ENCODE measurements at places on chromosomes 13 and 19.

- no peak for DNase-seq
Measured at GRCh38 chr13:20475927-20476691, 49.5 kb downstream of the CRYL1 start.

GRCh38 chr19:55703790-55704215 is 28.8 kb downstream of the EPN1 start:
- peak; percentile 10 for DNase-seq

- DNase-seq: no peak
Measured at GRCh38 chr13:42832341-42833096, 51.1 kb downstream of the FAM216B start.

DNA sequence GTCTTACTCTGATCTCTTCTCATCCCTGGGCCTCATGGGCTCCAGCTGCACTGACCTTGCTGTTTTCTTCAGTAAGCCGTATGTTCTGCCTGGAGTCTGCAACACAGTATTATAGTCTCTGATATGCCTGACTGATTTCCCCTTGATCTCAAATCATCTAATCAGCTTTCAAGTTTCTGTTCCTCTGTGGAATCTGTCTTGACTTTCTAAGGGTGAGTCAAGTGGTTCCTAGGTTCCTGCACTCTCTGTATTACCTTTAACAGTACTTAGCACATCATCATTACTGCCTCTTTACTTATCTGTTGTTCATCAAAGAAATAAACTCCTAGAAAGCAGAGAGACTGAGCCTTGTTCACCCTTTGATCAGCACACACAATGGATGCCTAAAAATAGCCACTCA is 350.7 kb downstream of the LMO7 start:
- DNase-seq: no peak

- DNase-seq: no peak
Measured at GRCh38 chr13:48580896-48581295, 48.0 kb upstream of the RCBTB2 start.

DNA sequence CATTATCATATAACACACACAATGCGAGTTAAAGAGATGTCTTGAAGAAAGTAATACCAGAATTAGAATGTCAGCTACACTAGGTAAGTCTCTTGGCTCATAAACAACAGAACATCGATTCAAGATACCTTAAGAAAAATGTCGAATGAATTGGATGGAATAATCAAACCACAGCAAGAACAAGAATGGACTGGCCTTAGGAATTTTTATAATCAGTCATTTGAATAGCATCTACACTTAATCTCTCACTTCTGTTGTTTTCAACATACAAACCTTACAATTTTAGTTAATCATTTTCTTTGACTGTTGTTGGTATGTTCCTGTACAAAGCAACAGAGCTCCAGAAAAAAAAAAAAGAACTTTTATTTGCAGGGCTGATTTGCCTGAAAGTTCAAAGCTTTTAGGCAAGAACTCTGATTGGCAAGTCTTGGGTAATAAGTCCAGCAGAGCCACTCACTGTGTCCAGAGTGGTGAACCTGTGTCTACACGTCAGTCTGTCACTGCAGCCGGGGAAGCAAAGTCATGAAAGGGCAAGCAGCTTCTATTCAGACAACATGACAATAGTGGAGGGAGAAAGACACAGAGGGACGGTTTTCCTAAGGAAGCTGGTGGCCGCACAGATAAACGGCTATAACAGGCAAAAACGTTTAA is 1026.1 kb upstream of the MIR17HG start:
- no peak for DNase-seq

All from NCI-H1048 (cell line).